ENCODE measurements at places on chromosomes 5 and 9. TPM values are rescaled to one million over a fixed set of nuclear protein-coding genes. Genes with fewer than 3 reads are reported as not detected.

- no peak overlapping the region for H3K27ac ChIP-seq
Observed at GRCh38 chr5:21654556-21654955, 1198.6 kb downstream of the CDH12 start.

HAVCR1 gene
- 2.4 TPM for total RNA-seq

GRCh38 chr5:171453056-171453725 lies 33.7 kb downstream of the FGF18 start:
- no peak overlapping the region for H3K27ac ChIP-seq
- no peak for DNase-seq
- no peaks in the 10 kb centered on the region for H3K4me1 ChIP-seq
- no peak overlapping the region for H3K4me3 ChIP-seq
- H3K36me3 ChIP-seq, result no peaks in the 10 kb centered on the region
- peaks cover 34% of the 10 kb centered on the region for H3K27me3 ChIP-seq

DNA sequence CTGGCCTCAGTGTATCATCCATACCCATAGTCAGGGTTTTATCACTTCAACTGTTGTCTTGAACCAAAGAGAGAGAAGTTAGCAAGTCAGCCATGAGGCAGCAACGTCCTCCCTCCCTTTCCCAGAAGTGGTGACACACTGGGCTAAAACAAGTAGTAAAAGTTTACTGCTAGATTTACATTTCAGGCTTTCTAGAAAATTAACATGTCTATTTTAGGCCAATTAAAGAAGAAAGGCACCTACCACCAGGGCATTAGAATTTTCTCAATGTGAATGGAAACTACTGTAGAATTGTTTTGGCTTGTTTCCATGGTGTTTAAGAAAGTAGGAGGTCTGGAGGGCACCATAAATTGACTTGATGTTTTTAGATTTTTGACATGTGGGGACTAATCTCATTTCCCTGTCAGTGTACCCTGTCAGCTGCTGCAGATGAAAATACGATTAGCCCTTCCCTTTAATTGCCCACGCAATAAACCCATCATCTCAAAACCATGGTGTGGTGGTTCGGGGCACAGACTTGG lies 121.8 kb upstream of the ELL2 start:
- H3K27me3 ChIP-seq, result no peaks in the 10 kb centered on the region
- no peak for DNase-seq
- H3K27ac ChIP-seq, result peak overlapping the region; percentile 33
- peaks cover 4% of the 10 kb centered on the region for H3K36me3 ChIP-seq
- peaks cover 47% of the 10 kb centered on the region for H3K4me1 ChIP-seq
- H3K4me3 ChIP-seq, result no peak overlapping the region

DNA sequence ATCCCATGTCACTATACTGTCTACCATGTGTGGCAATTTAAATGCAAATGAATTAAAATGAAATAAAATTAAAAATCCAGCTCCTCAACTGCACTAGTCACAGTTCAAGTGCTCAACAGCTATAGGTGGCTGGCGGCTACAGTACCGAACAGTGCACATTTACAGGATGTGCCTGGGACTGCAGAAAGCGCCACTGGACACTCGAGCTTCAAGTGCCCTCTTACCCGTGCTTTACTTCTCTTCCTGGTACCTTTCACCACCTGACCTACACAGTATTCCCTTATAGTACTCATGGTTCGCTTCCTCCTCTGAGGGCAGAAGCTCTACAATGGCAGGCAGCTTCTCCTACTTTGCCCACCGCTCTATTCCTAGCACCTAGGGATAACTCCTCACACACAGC lies 166.6 kb downstream of the FANCC start:
- no peak overlapping the region for H3K4me3 ChIP-seq
- H3K27ac ChIP-seq, result no peak overlapping the region
- H3K4me1 ChIP-seq, result no peaks in the 10 kb centered on the region

- peaks cover 2% of the 10 kb centered on the region for H3K36me3 ChIP-seq
- H3K27ac ChIP-seq, result no peak overlapping the region
Observed at GRCh38 chr5:82512025-82512424, 233.9 kb upstream of the RPS23 start.

DNA sequence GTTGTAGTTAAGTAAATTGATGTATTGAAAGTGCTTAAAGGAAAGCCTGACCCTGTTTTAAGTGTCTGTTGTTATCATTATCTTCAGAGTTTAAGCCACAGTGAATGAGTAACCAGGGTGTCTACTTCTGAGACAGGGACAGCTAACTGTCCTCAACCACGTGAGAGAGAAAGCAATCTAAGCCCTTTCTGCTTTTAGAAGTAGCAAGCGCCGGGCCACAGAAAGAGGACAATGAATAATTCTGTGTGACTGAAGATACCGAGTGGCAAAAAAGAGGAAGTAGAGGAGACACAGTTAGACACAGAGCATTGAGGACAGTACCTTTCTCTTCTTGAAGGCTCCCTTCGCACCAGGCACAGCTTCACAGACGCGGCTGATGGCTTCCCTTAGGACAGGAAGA lies 86.3 kb downstream of the S1PR3 start:
- H3K36me3 ChIP-seq, result no peaks in the 10 kb centered on the region
- peaks cover 14% of the 10 kb centered on the region for H3K27me3 ChIP-seq
- no peak for DNase-seq
- H3K4me3 ChIP-seq, result no peak overlapping the region
- no peak overlapping the region for H3K27ac ChIP-seq

PBX3 gene
- 30.1 TPM for total RNA-seq

TRPM3 gene
- total RNA-seq, result not detected

- H3K27me3 ChIP-seq, result peaks cover 12% of the 10 kb centered on the region
- no peak overlapping the region for H3K4me3 ChIP-seq
- no peaks in the 10 kb centered on the region for H3K4me1 ChIP-seq
- H3K36me3 ChIP-seq, result no peaks in the 10 kb centered on the region
Observed at GRCh38 chr9:101478444-101478843, 42.9 kb upstream of the ALDOB start.

DNA sequence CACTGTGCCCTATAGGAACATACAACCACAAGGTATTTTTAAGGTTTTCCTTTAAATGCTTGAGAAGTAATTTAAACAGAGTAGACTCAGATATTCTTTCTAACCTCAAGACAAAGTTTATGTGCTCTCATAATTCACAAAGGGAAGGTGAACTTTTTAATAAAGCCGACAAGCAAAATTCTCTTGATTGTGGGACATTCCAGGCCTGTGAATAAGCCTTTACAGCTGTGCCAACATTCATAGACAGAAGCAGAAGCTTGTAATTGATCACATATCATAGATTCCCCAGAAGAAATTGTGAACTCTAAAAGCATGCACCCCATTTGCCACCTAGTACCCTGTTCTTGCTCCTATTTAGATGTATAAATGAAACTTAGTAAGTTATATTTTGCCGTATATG lies 1107.8 kb upstream of the SEMA6A start:
- no peaks in the 10 kb centered on the region for H3K27me3 ChIP-seq
- no peak overlapping the region for H3K27ac ChIP-seq
- H3K4me3 ChIP-seq, result no peak overlapping the region
- no peaks in the 10 kb centered on the region for H3K4me1 ChIP-seq

FRMPD1 gene
- 0.03 TPM for total RNA-seq

- no peaks in the 10 kb centered on the region for H3K4me1 ChIP-seq
- H3K27ac ChIP-seq, result no peak overlapping the region
- no peak for DNase-seq
- H3K36me3 ChIP-seq, result no peaks in the 10 kb centered on the region
- no peaks in the 10 kb centered on the region for H3K27me3 ChIP-seq
Observed at GRCh38 chr5:9781275-9781674, 151.1 kb upstream of the TAS2R1 start.

DNA sequence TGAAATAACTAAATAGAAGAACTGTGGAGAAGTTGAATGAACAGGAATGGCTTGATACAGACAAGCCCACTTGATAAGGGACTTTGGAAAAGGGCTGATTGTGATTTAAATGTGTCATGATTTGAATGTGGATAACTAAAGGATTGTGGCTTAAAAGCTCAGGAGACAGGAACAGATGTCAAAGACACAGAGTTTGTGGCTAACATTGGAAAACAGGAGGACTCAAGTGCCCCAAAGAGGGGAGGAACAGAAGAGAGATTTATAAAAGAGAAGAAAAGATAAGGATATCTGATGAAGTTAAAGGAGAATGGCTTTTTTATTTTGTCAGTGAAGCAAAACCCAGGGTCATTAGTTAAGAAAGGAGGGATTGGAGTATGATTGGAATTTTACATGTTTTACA lies 124.2 kb upstream of the TRPM3 start:
- peaks cover 2% of the 10 kb centered on the region for H3K27me3 ChIP-seq
- H3K36me3 ChIP-seq, result no peaks in the 10 kb centered on the region
- no peak for DNase-seq

PFN3 gene
- total RNA-seq, result not detected

ZCCHC9 gene
- 41.7 TPM for total RNA-seq

ACTBL2 gene
- not detected for total RNA-seq

WNT8A gene
- not detected for total RNA-seq

DNAI1 gene
- not detected for total RNA-seq

ANKRD55 gene
- total RNA-seq, result 1.0 TPM

- H3K4me3 ChIP-seq, result no peak overlapping the region
- no peak overlapping the region for H3K27ac ChIP-seq
- H3K36me3 ChIP-seq, result no peaks in the 10 kb centered on the region
- no peak for DNase-seq
- H3K4me1 ChIP-seq, result no peaks in the 10 kb centered on the region
Observed at GRCh38 chr5:15366676-15367391, 133.1 kb upstream of the FBXL7 start.

DNA sequence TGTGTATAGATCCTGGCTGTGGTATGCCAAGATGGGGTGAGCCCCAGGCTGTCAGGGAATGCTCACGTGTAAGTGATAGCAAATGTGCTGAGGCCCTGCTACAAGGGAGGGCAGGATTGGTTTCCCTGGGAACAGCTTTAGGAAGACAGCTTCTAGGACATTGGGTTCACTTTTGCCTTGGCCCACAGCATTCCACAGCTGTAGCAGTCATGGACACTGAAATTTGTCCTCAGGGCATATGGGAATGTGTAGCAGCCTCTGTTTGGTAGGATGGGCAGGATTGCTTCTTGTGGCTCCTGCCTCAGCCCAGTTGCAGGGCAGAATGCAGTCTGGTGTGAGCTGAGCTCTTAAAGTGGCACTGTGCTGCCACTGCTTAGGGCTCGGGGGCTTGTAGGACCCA lies 1061.7 kb upstream of the WWC1 start:
- H3K36me3 ChIP-seq, result no peaks in the 10 kb centered on the region
- no peaks in the 10 kb centered on the region for H3K27me3 ChIP-seq
- no peaks in the 10 kb centered on the region for H3K4me1 ChIP-seq
- no peak overlapping the region for H3K27ac ChIP-seq
- no peak for DNase-seq

RAB3C gene
- total RNA-seq, result not detected

- no peak overlapping the region for H3K27ac ChIP-seq
- no peak overlapping the region for H3K4me3 ChIP-seq
- peaks cover 5% of the 10 kb centered on the region for H3K36me3 ChIP-seq
- peaks cover 30% of the 10 kb centered on the region for H3K4me1 ChIP-seq
Observed at GRCh38 chr5:10612251-10612650, 48.4 kb downstream of the ANKRD33B start.

GRCh38 chr5:81685471-81685870 lies 65.4 kb downstream of the SSBP2 start:
- H3K36me3 ChIP-seq, result peaks cover 15% of the 10 kb centered on the region
- H3K4me1 ChIP-seq, result no peaks in the 10 kb centered on the region
- H3K4me3 ChIP-seq, result no peak overlapping the region
- no peak overlapping the region for H3K27ac ChIP-seq
- H3K27me3 ChIP-seq, result no peaks in the 10 kb centered on the region

- no peaks in the 10 kb centered on the region for H3K4me1 ChIP-seq
- no peak overlapping the region for H3K4me3 ChIP-seq
- no peak overlapping the region for H3K27ac ChIP-seq
- no peaks in the 10 kb centered on the region for H3K36me3 ChIP-seq
- no peaks in the 10 kb centered on the region for H3K27me3 ChIP-seq
Observed at GRCh38 chr9:134991808-134992754, 74.4 kb upstream of the FCN1 start.

DNA sequence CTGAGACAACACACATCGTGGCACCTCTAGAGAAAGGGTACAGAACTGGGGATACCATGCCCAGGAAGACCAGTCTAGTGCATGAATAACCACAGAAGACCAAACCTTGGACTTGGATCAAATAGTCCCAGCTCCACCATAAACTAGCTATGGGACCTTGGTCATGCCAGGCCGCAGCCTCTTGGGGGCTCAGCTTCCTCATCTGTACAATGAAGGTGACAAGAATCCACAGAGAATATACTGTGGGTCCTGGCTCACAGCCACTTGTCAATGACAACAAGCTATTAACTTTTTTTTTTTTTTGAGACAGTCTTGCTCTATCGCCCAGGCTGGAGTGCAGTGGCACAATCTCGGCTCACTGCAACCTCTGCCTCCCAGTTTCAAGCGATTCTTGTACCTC lies 3.9 kb downstream of the KYAT1 start:
- peaks cover 22% of the 10 kb centered on the region for H3K4me1 ChIP-seq
- no peak overlapping the region for H3K27ac ChIP-seq
- no peak overlapping the region for H3K4me3 ChIP-seq
- no peak for DNase-seq
- H3K27me3 ChIP-seq, result peaks cover 2% of the 10 kb centered on the region
- peaks cover 8% of the 10 kb centered on the region for H3K36me3 ChIP-seq

CYSRT1 gene
- 0.49 TPM for total RNA-seq

Measured in activated T-helper 1 cell treated with anti-CD3 and anti-CD28 coated beads, Interleukin-12 subunit alpha, Interleukin-12 subunit beta, Interleukin-2, Interleukin-4 antibody, amounts not matched to agents 30 ng/mL and 10 ng/mL and 1 ng/mL, durations not matched to agents 14 hours and 24 hours and 36 hours (primary cell).